ENCODE measurements at places on chromosomes 5 and 9.

DNA sequence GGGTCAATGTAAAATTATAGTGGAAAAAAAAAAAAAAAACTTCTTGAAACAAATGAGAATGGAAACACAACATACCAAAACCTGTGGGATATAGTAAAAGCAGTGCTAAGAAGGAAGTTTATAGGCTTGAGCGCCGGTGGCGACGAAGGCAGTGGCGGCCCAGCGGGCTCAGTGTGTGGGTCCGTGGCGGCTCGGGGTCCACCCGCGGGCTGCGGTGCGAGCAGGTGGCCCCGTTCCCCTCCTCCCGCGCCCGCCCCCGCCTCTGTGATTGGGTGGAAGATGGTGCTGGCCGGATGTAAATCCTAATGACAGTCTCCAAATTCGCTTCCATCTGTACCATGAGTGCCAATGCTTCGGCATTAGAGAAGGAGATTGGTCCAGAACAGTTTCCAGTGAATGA lies 57.5 kb upstream of the TLX3 start:
- no peak for DNase-seq

GRCh38 chr9:132287256-132287760 lies 67.5 kb downstream of the SETX start:
- DNase-seq, result no peak

DNA sequence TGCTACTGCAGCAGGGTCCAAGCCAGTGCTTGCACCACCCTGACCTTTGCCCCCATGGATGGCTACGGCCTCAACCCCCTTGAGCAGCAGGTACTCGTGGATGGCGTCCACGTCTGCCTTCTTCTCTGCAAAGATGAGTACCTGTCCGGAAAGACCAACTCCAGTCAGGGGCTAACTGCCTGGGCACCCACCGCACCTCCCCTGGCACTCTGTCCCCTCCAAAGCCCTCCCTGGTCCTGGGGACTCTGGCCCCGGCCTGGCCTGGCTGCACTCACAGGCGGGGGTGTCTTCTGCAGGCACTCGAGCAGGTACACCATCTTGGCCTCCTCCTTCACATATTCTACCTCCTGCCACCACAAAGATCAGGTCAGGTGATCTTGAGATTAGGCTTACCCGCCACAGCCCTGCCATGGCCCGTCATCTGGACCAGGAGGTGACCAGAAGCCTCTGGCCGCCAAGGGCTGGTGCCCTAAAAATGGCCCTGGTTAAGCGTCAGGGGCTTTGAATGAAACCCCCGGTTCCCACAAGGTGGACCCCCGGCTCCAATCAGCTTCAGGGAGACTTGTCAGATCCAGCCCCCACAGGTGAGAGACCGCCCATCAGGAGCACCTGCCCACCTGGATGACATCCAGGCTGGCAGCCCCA lies 3.2 kb upstream of the DOK3 start:
- DNase-seq, result no peak

DNA sequence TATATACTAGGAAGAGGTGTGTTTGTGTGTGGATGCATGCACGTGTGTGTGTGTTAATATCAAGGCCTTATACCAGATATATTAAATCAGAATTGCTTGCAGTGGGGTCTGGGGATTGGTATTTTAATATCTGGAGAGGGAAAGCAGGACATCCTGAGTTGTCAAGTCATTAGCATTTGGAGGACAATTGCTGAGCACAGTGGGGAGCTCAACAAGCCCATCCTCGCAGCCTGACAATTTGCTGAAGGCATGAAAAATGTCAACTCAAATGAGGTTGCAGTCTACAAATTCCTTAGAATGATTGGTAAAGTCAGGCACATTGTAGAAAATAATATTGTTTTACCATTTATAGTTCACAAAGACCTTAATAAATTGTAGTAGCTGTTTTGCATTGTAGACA lies 627.4 kb downstream of the LRRC70 start:
- no peak for DNase-seq

DNA sequence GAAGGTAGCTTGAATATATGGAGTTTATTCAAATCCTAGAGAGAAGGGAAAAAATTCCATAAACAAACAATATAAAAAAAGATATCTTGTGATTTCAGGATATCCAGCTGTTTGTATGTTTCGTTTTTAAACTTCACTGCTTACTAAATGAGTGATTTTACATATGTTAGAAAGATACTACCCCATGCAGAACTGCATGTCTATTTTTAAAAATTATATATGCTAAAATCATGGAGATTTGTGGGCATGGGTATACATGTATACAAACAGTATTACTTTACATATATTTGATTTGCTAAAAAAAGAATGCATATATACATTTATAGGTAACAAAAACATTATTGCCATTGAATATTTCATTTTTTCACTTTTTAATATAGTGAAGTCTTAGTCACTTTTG lies 178.3 kb downstream of the KDM4C start:
- DNase-seq, result no peak

GRCh38 chr5:78404682-78405293 lies 44.4 kb downstream of the SCAMP1 start:
- no peak for DNase-seq

DNA sequence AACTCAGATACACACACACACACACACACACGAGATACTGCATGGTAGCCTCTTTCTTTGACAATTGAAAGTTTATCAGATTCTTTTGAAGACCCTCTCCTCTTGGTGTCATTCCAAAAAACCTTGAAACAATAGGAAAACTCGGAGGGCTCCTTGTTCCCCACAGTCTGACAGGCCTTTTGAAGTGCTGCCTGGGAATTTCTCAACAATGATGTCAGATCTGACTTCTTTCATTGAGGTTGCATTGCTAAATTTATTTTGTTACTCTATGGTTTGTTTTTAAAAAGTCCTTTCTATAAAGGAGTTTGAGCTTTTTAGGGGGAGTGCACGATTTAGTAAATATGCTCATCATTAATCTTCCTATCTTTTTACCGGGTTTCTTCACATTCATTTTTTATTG lies 583.9 kb downstream of the SEMA5A start:
- DNase-seq, result no peak
